ENCODE measurements at places on chromosomes 1 and 21.

- no peak for DNase-seq
Measured at GRCh38 chr1:228515200-228515834, 28.1 kb downstream of the RNF187 start.

- DNase-seq: no peak
Measured at GRCh38 chr1:115337633-115338456, at the start of gene NGF. Gene NGF, minus strand, starts transcription at chr1:115338249. Its CDS starts 51,454 bp downstream, at chr1:115286795.

DNA sequence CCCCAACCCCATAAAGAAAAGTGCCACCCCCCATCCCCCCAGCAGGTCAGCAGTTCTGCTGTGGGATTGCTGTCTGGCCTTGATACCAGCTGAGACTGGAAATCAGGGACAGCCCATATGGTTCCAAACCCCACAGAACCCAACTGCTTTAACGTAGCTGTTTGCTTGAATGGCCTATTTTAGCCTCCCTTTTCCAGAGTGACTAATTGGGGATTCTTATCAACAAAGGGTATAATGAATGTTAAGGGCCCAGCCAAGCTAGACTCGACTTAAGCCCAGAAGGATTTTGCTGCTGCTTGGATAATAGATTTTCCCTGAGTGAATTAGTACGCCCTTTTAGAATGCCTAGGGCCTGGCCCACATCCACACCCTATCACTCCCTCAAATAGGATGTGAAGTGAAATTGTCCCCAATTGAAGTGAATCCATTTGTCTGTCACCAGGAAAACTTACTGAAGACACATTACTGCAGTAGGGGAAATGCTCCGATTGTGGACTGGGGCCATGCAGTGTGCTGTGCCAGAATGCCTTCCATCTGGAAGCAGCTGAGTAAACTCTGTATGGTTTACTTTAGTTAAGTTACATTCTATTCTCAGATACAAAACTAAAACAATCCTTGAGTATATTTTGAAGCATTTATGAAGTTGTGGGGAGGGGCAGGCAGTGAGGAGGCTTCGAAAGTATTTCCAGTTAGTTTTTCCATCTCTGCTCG, 156.9 kb downstream of the DHRS3 start:
- no peak for DNase-seq

GRCh38 chr1:201229771-201230635, 39.4 kb downstream of the IGFN1 start:
- DNase-seq: no peak

- DNase-seq: no peak
Measured at GRCh38 chr1:114540272-114540671, 29.3 kb upstream of the TRIM33 start.

DNA sequence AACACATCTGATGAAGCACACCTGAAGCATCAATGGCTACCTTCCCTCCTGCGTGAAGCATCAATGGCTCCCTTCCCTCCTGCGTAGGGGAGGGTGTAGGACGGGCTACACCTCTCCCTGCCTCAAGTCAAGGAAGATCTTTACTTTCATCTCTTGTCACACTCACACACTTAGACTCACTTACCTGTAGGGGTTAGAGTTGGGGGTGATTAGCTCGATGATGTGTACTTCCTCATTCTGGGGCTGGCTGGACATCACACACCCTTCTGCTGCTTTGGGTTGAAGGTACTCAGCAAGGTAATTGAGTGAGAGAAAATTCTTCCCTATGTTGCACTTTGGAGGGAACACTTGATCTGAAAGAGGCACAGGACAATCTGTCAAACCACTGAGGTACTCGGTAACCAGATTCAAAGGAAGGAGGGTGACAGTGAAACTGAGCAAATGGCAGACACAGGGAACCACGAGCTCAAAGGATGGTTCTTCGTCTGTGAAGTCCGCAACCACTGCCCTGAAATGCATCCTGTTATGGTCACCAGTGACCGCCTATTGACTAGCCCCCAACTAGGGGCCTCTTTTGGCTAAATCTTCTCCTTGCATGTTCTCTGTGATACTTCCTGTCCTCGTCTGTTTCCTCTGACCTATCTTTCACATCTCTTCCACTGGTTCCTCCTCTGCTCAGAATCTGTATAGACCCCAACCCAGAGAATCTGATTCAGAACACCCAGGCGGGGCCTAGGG, 156.2 kb downstream of the TGFBR3 start:
- no peak for DNase-seq

Data from stimulated activated CD4-positive, alpha-beta T cell treated with anti-CD3 and anti-CD28 coated beads, Interleukin-1b, Interleukin-23, amount 100 ng/mL, for 4 hours (primary cell).